ENCODE measurements at places on chromosomes 7 and 10.

DNA sequence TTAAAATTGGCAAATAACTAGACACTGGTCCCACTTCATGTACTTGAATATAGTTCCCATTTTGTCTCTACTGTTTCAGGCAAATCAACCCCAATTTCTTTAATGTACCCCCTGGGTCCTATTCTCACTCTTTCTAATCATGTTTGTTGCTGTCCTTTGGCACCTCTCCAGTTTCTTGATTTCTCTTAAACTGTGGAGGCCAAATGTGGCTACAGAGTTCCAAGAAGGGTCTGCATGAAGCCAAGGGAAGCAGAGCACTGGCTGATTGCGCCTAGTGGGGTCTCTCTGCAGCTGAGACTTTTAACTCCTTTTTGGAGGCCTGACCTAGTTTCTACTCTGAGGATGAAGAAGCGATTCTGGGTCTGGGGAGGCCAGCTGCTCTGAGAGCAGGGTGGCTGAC is 6.7 kb upstream of the ADAM12 start:
- DNase-seq: no peak

- DNase-seq: no peak
These were observed 173.4 kb upstream of the CTBP2 start for GRCh38 chr10:125333769-125334168.

GRCh38 chr7:96212474-96212873 is 109.4 kb downstream of the SLC25A13 start:
- no peak for DNase-seq

DNA sequence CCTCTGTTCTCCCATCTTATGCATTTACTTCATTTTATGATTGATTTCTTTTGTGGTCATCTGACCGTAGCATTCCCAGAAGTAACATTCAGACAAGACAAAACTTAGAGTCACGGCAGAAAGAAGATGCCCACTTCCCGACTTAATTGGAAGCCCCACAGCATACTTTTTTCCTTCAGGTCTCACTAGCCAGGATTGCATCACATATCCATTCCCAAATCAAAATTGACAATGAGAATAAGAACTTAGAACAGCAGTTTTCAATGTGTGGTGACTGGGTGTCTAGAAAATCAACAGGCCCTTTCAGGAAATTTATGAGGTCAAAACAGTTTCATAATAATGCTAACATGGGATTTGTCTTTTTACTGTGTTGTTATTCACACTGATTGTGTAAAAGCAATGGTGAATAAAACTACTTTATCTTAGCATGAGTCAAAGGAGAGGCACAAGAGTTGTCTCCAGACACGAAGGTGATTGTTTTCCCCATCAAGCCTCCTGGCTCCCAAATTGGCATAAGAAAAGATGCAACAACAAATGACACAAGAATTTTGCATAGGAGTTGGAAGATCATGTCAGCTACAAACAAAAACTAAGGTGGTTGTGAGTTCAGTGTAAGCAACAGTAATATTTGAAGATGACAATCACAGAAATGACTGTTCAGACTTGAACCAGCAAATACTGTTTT is 493.9 kb downstream of the HTR7 start:
- DNase-seq: peak; percentile 39

- DNase-seq: no peak
These were observed 504.5 kb upstream of the GALNT17 start for GRCh38 chr7:70627461-70627860.

- DNase-seq: no peak
These were observed 111.0 kb upstream of the KMT2E start for GRCh38 chr7:104903044-104903443.

DNA sequence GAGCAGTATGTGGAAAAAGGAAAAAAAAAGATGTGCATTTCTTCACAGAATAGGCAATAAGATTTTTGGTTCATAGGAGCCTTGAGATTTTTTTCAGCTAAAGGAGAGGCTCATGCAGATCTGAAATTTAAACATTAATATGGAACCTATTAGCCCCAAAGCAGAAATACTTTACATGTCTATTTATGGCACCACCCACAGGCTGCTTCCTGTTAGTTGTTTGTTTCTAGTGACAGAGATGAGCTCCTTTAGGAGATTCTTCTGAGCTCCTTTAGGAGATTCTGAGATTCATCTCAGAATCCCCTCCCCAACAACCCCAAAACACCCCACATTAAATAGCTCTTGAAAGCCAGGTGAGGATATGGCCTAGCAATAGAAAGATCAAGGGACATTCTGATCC is 27.9 kb upstream of the HPS1 start:
- DNase-seq: no peak

DNA sequence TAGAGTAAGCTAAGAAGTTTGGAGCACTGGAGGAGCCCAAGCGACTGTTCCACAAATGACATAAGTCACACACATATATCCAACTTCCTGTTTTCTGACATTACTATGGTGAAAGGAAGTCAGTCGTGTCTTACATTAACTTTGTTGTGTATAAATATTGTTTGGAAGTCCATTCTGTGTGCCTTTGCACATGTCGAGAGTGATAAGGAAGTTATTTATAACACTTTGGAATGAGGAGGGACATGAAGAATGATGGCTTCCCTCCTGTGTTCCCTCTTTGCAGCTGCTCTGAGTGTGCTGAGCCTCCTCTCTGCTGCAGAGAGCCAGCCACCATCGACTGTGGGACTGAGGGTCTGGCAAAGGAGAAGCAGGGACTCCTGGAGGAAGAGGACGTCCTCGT is 40.4 kb upstream of the MGMT start:
- DNase-seq: no peak

- DNase-seq: no peak
These were observed 22.2 kb downstream of the YAE1 start for GRCh38 chr7:39588416-39588815.

- no peak for DNase-seq
These were observed 78.2 kb upstream of the STEAP1B start for GRCh38 chr7:22578007-22578733.

DNA sequence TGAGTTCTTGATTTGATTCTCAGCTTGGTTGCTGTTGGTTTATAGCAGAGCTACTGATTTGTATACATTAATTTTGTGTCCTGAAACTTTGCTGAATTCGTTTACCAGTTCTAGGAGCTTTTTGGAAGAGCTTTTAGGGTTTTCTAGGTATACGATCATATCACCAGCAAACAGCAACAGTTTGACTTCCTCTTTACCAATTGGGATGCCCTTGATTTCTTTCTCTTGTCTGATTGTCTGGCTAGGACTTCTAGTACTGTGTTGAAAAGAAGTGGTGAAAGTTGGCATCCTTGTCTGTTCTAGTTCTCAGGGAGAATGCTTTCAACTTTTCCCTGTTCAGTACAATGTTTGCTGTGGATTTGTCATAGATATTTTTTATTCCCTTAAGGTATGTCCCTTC is 86.2 kb downstream of the PLXDC2 start:
- no peak for DNase-seq

DNA sequence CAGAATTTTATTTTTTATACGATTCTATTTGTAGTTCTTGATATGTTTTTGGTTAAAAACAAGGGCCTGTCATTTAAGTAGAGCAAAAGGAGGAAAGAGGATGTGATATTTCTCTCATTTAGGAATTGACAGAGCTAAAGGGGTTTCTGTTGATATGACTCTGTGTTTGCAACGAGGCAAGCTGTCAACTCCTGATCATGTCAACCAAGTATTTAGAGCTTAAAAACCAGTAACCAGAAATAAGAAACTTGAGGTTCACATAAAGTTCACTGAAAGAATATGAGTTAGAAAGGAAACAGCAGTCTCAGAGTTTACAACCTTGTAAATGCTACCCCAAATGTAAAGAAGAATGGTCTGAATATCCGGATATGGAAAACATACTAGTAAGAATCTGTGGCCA is 434.2 kb downstream of the PARD3 start:
- DNase-seq: no peak

- DNase-seq: no peak
These were observed 12.6 kb upstream of the NRBF2 start for GRCh38 chr10:63120554-63120953.

GRCh38 chr10:5449823-5450222 is 37.5 kb downstream of the NET1 start:
- DNase-seq: no peak

GRCh38 chr7:152674860-152675758 is 832 bp downstream of the XRCC2 start:
- DNase-seq: peak; percentile 68

- no peak for DNase-seq
These were observed 154.4 kb downstream of the AMPH start for GRCh38 chr7:38476764-38477163.

DNA sequence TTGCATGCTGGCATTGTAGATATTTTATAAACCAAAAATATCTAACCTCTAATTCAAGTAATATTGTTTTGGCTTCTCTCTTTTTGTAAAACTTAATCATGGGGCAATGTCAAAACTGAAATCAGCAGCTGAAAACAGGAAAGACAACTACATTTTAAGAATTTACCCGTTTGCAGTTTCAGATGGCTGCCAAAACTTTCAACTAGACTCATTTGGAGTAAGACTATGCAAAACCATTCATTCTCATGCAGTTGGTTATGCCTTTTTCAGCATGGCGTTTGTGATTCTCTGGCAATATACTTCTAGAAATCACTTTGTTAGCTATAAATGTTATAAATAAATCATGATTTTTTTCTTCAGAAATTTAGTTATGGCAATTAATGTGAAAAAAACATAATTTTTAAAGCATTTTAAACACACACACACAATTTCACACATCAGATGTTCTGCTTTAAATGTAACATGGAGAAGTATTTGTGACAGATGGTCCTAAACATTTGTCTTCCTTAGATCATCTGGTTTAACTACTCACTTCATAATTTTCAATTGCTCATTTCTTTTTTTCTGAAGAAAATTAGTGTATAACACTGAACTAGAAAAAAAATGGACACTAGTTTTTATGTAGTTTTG is 116.4 kb downstream of the ITGB8 start:
- no peak for DNase-seq

DNA sequence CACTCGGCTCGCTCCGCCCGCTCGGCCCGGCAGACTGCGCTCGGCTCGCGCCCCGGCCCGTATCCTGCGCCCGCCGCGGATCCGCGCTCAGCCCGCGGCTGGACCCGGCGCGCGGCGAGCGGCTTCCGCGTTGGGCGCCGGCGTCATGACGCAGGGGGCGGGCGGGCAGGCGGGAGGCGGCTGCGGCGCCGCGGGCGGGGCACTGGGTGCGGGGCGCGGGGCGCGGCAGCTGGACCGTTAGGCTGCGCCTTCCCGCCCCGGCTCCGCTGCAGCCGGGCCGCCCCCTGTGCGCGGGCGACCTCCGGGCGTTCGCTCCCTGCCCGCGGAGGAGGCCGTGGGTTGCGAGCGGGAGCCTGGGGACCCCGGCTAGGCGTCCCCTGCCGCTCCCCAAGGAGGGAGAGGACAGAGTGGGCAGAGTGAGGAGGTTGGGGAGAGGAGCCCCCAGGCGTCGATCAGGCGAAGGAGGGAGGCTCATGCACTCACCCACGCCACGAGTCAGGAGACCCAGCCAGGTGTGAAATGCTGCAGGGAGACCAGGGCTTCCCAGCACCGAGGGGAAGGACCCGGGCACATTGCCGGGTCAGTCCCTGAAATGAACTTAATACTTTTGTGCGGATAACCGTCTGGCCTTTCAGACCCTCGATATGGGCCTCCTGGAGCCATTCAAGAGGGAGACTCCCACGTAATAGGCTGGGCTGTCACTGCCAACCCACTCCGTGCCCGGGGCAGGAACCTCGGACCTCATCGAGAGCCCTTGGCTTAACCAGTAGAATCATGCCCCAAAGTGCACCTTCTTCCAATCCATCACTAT is at the start of gene PIP4K2A:
Gene PIP4K2A, minus strand, starts transcription at position 100 of the 811 bp plus-strand sequence. CDS start 252 bp downstream, outside the sequence.
- DNase-seq: peak; percentile 79

GRCh38 chr7:87565877-87566276 is 34.8 kb downstream of the ABCB1 start:
- no peak for DNase-seq

DNA sequence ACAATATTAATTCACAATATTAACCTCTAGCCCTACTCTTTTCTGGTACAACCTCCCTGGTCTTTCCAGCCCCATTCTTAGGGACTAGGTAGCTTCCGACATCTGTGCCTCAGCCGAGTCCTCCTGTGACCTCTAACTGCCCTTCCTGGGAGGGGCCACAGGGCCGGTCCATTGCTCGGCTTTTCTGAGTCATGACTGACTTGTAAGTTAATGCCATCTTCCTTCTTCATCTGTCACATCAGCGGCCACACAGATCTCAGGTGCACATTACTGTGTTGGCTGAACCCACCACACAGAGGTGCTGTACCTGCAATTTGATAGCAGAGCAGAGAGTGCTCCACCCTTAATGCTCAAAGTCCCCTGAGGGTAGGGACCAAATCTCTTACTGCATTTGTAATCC is 4.1 kb upstream of the CPA4 start:
- DNase-seq: no peak

GRCh38 chr7:137975221-137975620 is 26.7 kb downstream of the CREB3L2 start:
- DNase-seq: no peak

- DNase-seq: peak; percentile 16
These were observed 7.8 kb downstream of the WNT16 start for GRCh38 chr7:121336579-121336978.

GRCh38 chr7:127718340-127718679 is 66.3 kb downstream of the SND1 start:
- no peak for DNase-seq

DNA sequence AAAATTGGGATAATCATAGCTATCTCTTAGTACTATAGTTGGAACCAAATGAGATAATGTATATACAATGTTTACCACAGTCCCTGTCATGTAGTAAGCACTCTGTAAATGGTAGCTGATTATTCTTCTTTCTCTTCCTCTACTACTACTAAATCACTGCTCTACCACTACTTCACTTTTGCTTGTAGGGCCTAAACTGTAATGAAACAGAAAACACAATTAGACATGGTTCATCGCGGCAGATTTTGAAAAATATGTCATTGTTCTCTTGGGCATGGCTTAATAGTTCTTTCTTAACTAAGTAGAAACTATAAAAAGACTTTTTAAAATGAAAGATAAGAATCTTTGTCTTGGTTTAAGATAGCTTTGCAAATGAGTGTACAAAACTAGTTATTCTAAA is 34.9 kb downstream of the R3HCC1L start:
- no peak for DNase-seq

DNA sequence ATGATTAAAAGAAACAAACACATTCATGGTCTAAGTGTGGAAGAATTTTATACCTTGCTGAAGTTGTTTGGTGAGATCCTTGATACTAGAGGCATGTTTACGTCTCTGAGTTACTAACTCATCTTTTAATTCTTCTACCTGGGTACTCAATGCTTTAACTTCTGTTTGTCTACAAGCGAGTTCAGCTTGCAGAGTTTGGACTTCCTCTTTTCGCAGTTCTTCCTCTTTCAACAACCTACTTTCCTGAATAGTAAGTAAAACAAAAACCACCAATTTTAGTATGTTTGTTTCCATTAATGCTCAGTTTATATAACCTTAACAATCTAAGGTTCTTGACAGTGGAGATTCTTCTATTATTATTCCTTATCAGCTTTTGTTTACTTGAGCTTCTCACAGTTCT is 42.9 kb downstream of the CCDC186 start:
- DNase-seq: no peak

- DNase-seq: no peak
These were observed 93.5 kb downstream of the KLF6 start for GRCh38 chr10:3691482-3691881.

DNA sequence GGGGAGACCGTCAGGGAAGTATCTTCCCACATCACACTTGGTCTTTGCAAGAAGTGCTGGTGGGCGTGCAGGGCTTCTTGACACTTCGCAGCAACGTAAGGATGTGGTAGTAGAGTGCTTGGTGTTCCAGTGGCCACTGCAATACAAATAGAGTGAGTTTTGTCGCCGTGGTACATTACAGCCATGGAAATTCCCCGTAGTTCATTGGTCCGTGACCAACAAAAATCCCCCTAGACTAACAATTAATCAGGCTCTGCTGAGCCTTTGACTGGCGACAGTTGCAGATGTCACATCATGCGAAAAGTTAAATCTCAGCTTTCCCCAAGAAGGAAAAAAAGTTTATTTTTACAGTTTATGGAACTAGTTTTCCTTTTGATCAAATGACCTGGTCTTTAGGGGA is 134.7 kb downstream of the MGMT start:
- no peak for DNase-seq
